Hematopoietic multipotent progenitor cell treated with erythropoietin and hydrocortisone succinate and interleukin-3 and kit ligand, for 8 days (in vitro differentiated cells): ENCODE measurements at places on chromosomes 4 and X.
A peak's percentile ranks its signal among the peaks of the same experiment; 100 is the strongest.

DNA sequence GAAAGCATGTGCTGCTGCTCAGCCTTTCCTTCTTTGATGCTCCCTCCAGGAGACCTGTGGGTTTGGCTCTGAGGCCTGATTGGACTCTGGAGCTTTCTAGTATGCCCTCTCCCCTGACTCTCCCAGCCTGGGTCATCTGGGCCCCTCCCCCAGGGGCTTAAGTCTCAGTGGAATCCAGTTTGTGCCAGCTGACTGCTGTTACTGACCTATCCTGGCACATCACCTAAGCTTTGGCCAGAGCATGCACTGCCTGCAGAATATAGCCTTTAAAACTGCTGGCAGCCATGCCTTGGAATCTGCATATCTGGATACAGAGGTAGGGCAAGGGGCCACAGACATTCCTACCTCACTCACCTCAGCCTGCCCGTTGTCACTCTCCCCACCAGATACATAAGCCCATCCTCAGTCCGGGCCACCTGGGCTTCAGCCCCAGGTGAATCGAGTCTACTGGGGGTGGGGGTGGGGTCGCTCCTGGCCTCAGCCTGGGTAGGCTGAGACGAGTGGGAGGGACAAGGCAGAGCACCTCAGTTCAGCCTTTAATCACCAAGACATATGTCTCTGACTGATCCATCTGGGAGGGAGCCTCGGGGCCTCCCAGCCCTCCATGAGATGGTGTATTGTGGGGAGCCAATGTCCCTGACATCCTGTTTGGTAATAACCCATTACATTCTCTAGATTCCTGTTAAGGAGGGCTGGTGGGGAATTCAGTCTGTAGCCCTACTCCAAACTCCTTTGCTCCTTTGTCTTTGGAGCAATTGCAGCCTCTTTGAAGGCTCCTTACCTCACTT lies 61.2 kb downstream of the STARD8 start:
- no peak for DNase-seq

DNA sequence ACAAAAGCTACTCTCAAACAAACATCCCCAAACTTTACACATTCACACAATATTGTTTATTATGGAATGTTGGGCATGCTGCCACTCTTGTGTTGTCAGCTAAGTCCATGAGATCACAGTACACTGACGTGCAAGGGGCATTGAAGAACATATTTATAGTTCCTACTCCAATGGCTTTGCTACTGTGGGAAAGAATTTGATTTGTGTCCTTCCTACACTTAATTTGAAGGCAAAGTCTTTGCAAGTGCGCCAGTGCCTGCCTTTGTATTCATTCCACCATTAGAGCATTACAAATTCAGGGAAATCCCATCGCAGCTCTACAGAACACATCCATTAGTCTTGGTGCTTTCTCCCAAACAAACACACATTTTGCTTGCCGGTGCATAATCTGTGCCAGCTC lies 45.4 kb upstream of the FTHL17 start:
- DNase-seq: no peak

DNA sequence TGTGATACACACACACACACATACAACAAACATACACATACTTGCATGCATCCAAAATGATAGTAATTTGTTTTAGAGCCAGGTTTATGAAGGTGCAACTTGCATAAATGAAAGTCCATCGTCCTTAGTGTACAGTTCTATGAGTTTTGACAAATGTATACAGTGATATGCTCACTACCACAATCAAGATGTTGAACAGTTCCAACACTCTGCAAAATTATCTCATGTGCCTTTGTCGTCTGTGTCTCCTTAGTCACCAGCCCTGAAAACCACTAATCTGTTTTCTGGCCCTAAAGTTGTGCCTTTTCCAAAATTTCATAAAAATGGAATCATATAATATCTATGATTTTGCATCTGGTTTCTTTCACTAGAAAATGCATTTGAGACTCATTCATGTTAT lies 67.8 kb upstream of the ANXA3 start:
- peak; percentile 37 for DNase-seq

- DNase-seq: no peak
These were observed 1270.9 kb downstream of the ADGRL3 start for GRCh38 chr4:62471021-62471420.

- DNase-seq: peak; percentile 30
These were observed 139.2 kb downstream of the TMEM164 start for GRCh38 chrX:110142096-110142495.

DNA sequence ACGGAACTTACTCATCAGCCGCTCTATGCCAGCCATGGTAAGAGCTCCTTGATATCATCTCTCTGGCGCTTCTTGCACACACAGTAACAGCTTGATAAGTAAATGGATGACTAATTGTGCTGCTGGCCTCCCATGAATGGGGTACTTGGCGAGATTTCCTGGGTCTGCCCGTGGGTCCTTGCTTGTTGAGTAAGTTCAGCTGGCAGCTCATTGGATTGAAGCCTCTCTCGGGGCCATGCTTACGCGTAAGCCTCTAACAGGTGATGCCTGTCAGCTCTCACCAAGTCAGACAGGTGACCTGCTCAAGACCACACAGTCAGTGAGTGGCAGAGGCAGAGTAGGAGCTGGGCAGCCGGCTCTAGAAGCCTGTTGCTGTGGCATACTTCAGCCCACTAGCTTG lies 7.7 kb downstream of the NSG1 start:
- DNase-seq: peak; percentile 40

DNA sequence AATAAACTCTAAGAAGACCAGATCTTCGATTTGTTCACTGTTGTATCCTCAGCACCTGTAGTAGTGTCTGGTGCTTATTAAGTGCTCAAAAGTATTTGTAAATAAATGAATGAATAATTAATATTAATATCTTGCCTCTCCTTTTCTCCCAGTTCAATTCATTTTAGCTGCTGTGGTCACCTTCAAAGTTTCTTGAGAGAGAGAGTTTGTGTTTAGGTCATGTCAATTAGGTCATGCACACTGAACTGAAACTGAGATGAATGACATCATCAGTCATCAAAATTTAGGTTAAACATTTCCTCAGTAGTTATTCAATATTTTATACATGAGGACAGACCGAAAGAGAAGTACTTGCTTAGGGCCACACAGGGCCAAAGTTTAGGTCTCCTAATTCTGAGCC lies 73.5 kb downstream of the ANXA3 start:
- no peak for DNase-seq

DNA sequence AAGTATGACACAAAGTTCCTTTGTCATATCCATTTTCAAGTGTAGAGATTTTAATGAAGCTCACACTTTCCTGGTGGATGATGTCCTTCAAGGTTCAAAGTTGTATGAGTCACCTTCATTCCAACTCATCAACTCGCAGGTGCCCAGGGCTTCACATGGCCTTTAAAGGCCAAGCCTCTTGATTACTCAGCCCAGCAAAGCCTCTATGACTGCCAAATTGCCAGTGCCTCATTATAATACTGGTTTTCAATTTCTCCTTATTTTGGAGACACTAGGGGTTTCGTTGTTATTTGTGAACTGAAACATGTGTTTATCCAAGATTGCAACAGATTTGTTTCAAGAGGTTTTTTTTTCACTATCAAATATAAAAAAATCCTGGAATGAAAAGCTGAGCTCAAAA lies 45.9 kb upstream of the PPP3CA start:
- no peak for DNase-seq

DNA sequence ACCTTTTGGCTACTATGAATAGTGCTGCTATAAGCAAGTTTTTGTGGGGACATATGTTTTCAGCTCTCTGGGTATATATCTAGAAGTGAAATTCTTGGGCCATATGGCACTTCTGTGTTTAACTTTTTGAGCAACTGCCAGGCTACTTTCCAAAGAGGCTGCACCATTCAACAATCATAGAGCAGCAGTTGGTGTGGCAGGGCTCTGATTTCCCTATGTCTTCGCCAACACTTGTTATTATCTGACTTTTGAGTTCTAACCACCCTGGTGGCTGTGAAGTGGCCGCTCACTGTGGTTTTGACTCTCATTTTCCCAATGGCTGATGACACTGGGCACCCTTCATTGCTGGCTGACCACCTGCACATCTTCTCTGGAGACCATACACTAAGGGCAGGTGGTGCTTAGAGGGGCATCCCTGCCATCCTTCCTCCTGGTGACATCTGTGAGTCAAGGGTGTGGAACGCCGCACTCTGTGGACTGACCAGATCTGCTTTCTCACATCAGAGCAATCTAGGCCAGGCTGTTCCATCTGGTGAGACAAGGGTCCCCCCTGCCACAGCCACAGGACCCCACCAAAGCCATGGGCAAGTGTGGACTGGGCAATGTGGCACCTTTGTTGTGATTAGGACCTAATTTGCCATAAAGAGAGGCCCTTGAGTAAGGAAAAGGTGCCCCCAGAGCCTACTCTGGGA lies 49.6 kb downstream of the ZFYVE28 start:
- DNase-seq: no peak

DNA sequence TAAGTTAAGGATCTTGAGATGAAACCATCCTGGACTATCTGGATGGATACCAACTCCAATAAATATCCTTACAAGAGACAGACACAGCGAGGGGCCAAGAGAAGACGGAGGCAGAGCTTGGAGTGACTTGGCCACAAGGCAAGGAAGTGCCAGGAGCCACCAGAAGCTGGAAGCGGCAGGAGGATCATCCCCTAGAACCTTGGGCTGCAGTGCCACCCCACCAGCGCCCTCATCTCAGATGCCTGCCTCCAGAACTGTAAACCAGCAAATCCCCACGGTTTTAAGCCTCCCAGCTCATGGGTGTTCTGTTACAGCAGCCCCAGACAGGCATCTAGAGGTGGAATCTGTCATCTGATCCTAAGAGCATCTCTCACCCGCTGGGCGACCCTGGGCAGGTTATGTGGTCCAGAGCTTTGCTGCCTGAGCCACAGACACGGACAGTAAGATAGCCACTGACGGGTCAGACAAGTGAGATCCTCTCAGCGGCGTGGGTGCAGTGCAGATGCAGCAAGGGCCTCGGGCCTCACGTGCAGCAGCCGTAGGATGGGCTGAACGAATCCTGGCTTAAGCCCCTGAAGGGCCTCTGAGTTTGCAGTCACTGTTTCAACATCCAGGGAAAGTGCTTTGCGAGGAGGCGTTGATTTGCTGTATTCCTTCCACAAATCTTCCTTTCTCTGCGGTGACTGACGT lies 25.1 kb upstream of the MXD4 start:
- DNase-seq: no peak

- DNase-seq: no peak
These were observed 56.5 kb downstream of the BMPR1B start for GRCh38 chr4:94814237-94814636.

DNA sequence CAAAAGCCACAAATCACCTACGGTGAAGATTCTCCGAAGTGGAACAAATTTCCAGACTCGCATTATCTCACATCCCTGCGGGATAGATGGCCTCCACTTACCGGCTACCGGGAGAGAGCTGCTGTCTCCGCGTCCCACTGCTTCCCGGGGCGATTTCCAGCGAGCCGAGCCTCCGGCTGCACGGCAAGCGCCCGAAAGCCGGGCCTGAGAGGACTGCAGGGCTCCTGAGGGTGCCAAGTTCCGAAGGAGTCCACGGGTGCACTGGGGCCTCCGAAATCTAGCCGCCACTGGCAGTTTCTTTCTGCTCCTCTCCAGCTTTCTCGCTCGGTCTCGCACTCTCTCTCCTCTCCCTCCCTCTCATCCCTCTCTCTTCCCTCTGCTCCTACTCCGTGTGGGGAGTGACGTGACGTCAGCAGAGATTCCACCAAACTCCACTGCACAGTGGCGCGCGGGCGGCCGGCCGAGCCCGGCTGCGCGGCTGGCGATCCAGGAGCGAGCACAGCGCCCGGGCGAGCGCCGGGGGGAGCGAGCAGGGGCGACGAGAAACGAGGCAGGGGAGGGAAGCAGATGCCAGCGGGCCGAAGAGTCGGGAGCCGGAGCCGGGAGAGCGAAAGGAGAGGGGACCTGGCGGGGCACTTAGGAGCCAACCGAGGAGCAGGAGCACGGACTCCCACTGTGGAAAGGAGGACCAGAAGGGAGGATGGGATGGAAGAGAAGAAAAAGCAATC lies 14.0 kb upstream of the PITX2 start:
- DNase-seq: no peak

DNA sequence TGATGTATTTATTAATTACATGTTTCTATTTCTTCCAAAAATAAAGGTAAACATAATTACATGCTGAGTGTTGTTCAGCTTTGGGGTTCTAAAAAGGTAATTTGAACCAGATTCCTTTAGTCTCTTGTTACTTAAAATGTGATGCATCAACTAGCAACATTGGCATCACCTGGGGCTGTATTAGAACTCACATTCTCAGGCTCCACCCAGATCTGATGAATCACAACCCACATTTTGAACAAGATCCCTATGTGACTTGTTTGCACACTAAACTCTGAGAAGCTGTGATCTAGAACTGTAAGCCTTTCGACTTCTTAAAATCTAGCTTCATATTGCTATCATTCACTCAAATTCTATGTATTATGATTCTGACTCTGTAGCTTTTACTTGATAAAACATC lies 23.0 kb upstream of the HS3ST1 start:
- DNase-seq: no peak

DNA sequence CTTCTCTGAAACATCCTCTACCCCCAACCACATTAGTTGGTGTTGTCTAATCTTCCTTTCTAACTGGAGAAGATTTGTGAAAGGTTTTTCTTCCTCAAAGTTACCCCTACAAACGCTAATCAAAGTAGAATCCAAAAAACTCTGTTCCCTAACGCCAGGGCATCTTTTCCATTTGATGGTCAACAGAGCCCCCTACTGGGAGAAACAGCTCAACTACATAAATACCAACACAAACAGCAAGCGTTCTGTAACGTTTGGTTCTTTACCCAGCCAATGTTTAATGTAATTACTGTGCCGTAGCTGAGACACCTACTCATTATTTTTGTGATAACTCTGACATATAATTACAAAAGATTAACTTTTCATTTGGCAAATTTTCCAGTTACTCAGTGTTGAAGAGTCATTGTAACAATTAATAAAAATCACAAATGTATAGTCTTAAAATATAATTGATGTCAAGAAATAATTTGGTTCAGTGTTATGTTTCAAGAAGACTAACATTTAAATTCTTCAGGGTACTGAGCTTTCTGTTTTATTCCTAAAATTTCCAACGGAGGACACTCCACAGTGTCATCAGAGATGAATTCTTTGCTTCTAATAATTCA lies 94.9 kb upstream of the TBC1D9 start:
- DNase-seq: peak; percentile 60

DNA sequence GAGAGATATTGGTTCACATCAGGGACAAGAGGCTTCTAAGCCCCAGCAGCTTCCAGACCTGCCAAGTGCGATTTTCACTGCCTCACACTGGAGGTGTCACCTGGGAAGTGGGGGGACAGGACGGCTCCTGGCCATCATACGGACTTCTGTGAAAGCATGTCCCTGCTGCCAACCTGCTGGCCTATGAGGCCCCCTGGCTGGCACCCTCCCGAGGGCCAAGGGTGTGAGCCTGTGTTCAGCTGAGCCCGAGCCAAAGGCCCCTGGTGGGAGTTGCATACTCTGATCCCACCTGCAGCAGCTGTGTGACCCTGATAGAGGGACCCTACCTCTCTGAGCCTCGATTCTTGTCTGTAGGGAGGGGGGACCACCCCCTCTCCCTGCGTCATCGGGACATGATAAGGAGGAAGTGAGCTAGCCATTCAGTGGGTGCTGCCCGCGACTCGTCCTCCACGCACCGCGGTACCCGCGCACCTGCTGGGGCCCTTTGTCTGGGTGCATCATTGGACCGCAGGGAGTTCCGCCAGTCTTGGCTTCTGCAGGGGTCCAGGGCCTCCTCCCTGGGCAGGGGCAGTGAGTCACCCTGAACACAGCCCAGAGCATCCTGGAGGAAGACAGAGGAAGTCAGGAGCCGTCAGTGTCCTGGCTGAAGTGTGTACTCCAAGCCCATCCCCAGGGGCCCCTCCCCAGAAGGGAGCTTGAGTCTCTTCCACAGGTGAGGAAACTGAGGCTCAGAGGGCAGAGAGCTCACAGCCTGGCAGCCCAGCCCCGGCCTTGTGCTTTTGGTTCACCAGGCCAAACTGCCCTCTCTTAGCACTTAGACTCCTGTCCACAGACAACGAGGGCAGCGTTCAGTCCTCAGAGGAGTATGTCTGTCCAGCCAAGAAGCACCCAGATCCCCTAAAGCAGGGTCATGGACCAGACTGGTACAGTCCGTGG lies 24.1 kb downstream of the C4orf50 start:
- no peak for DNase-seq
